CD4-positive, alpha-beta T cell treated with Interferon gamma for 1 hour (primary cell): ENCODE measurements at places on chromosomes 2 and 18.

DNA sequence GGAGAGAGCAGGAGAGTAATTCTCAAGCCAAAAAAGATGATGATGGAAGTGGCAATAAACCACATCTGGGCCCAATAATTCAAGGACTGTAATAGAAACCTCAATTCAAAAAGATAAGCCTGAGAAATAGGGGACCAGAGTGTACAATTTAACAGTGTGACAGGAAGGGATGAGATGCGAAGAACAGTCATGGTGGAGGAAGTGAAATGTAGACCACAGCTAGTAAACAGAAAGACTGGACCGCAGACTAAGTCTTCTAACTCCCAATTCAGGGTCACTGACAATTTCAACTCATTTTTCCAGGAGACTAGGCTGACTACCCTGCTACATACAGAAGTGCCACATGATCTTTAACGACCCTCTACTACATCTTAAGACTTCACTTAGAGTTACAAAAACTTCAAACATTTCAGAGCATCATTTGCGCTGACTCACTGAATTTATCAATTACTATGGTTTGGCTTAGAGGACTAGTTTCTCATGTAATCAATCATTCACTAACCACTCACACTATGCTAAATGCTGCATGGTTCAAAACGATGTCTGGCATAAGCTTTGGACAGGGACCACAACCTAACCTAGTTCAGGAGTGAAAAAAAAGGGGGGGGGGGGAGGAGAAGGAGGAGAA lies 9.0 kb downstream of the CUL3 start:
- no peak for DNase-seq

DNA sequence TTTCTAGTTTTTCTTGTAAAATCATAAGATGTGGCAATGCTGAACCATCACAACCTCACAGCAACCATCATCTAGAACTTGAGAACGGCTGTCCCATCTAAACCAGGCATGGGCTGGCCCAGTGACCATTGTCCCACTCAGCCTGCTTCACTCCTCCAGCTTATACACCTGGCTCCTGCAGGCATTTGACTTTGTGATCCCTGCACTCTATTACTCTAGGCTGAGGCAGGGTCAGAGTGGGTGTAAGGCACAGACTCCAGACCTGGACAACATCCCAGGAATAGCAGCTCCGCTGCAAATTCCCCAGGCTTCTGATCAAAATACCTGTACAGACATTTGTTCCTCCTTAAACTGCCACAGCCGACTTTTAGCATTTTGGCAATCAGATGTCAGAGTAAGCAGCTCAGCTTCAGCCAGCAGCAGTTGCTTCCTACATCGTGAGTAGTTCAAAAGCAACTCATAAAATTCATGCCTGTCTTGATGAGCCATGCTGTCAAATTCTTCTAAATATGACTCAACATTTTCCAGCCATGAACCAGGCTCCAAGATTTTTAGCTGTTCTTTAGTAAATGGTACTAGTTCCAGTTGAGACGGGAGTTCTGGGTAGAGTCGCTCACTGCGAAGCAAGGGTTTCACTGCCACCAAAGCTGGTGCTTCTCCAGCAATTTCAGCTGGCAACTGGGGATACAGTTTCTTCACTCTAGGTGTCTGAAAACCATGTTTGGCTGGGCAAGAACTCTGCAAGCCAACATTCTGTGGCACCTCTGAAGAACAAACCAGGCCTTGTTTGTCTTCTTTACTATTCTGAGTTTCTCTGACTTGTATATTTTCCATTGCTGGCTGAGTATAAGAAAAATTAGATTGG lies 12.8 kb downstream of the EPG5 start:
- DNase-seq: no peak

DNA sequence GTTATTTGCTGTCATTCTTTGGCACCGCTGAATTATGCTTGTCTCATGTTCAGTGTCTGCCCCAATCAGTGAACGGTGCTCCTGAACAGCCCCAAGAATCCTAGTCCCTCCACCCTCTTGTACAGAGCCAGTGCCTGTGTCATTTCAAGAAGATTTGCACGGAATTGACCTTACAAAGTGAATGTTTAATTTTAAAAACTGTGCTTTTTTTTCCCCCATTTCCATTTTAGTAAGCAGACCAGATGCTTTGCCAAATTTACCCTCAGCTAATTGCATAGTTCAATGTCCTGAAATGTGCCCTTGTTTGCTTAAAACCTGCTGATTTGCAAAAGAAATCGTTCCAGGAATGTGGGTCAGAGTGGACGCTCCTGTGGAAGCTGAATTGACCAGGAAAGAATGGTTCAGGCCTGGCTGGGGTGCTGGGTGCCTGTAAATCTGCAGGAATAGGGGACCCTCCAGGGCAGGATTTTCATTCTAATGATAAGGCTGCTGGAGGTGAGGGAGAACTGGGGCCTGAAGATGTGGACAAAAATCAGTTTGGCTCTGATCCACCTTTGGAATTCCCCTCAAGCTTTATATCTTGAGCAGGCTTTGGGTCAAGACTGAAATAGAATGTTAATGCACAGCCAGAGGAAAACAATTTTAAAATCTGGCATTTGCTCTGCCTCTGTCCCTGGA lies 20.1 kb downstream of the TMEM17 start:
- DNase-seq: no peak

DNA sequence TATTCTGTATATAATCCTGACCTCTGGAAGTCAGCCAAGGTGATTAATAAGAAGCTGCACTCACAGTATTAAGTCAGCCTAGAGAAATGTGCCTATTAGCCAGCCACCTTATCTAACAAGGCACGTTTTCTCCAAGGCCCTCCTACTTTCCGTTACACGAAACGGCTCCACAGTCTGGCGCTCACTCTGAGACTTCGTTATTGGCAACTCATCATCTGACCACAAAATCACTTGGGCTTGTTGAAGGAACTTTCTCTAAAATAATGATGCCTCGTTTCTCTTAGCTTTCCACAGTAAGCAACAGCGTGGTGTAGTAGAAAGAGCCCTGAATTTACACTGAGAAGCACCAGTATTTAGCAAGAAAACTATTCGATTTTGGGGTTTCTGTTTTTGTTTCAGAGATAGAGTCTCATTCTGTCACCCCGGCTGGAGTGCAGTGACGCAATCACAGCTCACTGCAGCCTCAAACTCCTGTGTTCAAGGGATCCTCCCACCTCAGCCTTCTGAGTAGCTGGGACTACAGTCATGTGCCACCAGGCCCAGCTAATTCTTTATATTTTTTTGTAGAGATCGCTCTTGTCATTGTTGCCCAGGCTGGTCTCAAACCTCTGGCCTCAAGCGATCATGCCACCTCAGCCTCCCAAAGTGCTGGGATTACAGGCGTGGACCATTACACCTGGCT lies 53.6 kb upstream of the SLC14A1 start:
- peak; percentile 45 for DNase-seq

- DNase-seq: no peak
These were observed 4.6 kb downstream of the CXCR4 start for GRCh38 chr2:136113209-136113971.

GRCh38 chr2:6864231-6864754 lies 1.4 kb downstream of the CMPK2 start:
- no peak for DNase-seq

GRCh38 chr18:30280861-30281470 lies 761.6 kb downstream of the DSC3 start:
- DNase-seq: no peak

DNA sequence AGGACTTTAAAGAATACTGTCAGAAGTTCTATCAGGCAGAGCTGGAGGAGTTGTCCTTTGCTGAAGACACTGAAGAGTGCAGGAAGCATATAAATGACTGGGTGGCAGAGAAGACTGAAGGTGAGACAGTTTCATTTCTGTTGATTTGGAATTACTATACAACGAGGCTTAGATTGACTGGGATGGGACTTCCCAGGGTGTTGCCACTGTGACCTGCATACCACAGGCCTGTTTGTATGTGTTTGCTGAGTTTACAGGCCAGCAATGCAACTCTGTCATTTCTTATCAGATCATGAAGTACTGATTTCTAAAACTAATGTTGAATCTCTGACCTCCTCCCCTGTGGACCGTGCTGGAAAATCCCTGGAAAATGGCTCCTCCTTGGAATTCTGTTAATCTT lies 11.8 kb downstream of the SERPINB8 start:
- DNase-seq: no peak

DNA sequence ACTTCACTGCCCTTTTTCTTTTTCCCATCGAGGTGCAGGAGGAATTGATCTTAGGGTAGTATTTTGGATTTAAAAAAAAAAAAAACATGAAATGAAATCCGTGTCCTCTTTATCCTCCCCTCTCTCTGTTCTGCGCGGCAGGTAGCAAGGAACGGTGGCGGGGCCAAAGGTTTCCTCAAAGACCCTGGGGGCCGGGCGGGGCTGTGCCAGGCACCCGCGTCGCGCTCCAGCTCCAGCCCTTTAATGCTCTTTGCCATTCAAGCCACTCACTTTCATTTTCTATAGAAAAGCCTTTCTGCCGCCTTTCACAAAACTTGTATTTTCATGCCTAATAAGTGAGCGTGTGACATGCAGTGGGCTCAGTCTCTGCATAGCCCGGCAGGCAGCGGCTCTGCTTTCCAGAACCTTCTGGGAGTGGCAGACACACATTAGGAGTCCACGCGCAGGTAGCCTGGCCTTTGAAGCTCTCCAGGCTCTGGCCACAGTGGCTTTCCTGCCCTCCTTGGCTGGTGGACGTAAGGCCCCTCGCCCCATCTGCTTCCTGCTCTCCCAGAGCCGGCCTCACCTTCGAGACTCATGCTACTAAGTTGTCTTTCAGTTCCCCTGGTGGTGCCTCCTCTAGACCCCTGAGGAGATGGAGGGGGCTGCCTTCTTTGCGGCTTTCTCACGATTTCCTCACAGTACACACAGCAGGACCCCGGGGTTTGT lies 41.7 kb downstream of the AGAP1 start:
- no peak for DNase-seq

GRCh38 chr2:80370375-80371009 lies 65.9 kb upstream of the LRRTM1 start:
- no peak for DNase-seq

GRCh38 chr2:160291382-160291781 lies 91.3 kb upstream of the ITGB6 start:
- DNase-seq: no peak

DNA sequence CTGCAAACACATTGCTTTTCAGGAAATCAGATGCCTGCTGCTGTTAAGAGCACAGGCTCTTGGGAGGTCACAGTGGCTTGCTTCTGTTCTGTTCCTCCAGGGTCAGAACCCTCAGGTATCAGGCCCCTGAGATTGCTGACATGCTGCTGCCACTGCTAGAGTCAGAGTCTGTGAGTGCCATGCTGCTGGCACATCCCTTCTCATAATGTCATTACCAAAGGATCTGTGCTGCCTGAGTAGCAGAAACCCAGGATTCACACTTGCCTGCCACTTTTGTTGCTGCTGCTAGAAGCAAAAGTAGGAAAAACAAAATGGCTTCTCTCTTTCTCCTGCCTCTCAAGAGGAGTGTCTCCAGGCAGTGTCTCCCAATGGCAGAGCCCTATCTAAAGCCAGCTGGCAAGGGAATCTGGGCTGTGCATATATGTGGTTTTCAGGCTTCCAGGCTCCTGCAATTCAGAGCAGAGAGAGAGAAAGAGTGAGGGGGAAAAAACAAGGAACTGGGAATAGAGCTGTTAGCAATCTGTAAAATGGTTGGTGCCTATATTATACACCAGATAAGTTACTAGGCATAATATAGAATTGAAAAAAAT lies 180.3 kb downstream of the MYCN start:
- no peak for DNase-seq

DNA sequence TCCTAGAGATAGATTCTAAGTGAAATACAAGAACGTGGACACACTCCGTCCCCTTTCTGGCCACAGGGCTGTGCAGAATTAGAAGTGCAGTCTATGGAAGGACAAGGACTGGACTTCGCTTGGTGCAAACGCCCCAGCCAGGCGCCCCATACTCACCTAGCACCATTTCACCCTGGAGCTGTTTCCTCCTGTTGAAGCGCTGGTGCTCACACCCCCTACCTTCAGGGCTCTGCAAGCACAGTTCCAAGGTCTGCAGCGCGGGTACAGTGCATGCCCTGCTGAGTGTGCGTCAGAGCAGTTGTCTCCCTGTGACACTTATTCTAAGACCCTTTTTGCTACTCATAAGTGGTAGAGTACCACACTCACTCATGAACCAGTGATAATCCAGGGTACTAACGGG lies 3.0 kb downstream of the HPCAL1 start:
- DNase-seq: peak; percentile 35

DNA sequence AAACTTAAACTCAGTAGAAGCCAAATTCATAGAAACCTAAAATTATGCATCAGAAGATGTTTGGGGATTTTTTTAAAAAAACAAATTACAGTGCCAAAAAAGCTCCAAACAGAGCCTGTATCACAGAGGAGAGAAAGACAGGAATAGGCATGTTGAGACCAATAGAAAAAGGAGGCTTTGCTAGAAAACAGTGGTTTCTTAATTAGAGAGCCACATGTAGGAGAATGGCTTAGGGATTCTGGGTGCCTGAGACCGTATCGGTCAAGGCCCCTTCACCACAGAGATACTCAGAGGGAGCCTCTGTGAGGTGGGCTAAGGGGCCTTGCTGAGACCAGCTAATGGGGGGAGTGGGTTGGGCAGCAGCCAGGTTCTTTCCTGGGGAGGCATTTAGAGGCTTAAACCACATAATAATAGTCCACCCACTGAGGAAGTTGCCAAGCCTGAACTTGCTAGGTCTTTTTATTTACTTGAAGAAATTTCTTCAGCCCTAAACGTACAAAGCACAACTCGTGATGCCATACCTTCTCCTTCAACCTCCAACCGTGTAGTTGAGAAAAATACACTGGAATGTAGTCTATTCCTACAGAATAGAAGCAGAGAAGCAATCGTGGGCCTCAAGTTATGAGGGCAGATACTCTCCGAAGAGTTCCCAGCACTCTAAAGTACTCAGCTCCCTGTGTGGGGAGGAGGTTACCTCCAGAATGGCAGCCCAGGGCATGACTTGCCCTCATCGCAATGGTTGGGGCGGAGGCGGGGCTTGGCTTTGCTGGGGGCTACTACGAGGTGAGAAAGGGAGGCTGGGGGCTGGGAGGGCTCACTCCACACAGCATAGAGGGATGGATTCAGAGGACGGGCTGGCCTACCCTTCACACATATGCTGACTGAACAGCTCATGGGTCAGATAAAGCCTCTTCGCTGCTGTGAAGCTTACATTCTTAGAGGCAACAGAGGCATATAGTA lies 237.9 kb downstream of the TPGS2 start:
- no peak for DNase-seq

DNA sequence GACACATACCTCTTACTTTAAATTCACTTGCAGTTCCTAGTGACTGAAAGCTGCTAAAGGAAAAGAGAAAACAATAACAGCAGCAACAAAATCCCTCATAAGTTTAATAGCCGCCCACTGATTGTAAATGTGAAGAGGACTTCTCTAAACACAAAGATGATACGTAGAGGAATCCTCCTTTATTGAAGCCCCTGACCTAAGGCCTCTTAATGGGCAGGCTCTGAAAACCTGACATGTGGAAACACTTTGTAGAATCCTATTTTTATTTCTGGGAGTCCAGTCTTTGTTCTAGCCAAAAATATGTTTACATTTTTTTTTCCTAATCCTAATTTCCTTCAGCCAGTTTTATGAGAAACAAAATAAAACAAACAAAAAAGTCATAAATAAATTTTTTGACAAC lies 1277.7 kb upstream of the CELF4 start:
- DNase-seq: no peak

DNA sequence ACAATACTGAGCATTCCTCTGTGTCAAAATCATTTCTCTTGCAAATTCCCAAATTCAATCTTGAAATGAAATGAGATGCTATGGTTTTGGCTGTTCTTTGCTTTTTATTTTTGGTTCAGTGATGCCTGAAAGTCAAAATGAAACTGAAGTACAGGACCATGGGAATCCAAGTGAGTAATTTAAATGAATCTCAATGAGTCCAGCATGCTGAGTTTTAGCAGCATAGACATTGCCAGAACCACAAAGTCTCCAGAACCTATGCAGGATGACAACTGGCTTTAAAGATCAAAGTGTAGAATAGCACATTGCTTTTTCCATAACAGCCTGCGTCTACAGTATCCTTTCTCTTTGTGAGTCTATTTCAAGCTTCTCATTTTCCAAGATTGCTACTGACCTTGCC lies 1050.7 kb upstream of the PIK3C3 start:
- DNase-seq: no peak
